Progenitor cell of endocrine pancreas (in vitro differentiated cells): ENCODE measurements at places on chromosomes 3 and 15. TPM values are rescaled to one million over a fixed set of nuclear protein-coding genes. Genes with fewer than 3 reads are reported as not detected.

Gene GABRA5
- 0.10 TPM in 1 of 2 replicates, not detected in the other for total RNA-seq

Gene TOPAZ1
- not detected in 2 replicates for total RNA-seq

Gene SLC38A3
- total RNA-seq, result 43.5 and 44.7 TPM in 2 replicates

Gene CDC25A
- 20.5 and 24.5 TPM in 2 replicates for total RNA-seq

Gene POPDC2
- 2.9 and 3.8 TPM in 2 replicates for total RNA-seq

Gene FANCD2OS
- total RNA-seq, result not detected in 2 replicates

DNA sequence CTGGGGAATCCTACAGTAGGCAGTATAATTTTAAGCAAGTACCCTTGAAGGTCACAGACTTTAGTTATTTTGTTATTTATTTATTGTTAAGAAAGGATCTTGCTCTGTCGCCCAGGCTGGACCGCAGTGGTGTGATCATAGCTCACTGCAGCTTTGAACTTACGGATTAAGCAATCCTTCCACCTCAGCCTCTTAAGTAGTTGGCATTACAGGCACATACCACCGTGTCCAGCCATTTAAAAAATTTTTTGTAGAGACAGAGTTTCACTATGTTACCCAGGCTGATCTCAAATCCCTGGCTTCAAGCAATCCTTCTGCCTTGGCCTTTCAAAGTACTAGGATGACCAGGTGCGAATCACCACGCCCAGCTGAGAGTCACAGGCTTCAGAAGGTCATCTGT lies 22.1 kb upstream of the SH3BP5 start:
- no peak for DNase-seq

- DNase-seq, result no peak
Measured at GRCh38 chr15:28946803-28947202, 61.0 kb downstream of the APBA2 start.

DNA sequence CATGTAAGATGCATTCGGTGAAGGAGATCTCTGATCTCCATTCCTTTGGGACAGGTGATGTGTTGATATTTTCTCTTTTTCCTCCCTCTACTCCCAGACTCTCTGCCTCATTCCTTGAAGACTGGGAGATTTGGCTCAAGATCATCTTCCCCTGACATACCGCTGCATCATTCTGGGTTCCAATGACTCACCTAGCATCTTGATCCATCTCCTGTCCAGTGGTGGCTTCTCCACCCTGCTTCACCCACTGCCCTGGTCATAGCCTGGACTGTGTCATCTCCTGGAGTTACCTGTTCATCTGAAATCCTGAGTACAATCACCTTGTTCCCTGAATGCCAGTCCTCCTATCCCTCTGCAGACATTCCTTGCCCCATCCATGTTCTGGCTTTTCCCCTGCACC lies 57.4 kb upstream of the TRAK1 start:
- no peak for DNase-seq

DNA sequence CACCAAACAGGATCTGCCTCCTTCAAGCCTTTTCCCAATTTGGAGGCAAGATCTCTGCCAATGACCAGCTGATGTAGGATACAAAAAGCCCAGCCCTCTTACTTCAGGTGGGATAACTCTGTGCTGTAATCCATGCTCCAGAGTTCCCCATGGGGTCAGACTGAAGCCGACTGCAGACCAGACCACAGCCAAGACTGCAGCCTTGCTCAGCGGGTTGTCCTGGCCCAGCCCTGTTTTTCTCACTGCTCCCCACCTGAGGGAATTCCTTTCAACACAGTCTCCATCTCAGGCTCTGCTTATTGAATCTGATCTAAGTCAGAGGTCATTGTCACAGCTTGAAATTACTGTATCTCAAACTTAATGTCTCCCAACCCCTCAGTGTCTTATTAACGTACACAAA lies 207.0 kb downstream of the MYRIP start:
- no peak for DNase-seq

DNA sequence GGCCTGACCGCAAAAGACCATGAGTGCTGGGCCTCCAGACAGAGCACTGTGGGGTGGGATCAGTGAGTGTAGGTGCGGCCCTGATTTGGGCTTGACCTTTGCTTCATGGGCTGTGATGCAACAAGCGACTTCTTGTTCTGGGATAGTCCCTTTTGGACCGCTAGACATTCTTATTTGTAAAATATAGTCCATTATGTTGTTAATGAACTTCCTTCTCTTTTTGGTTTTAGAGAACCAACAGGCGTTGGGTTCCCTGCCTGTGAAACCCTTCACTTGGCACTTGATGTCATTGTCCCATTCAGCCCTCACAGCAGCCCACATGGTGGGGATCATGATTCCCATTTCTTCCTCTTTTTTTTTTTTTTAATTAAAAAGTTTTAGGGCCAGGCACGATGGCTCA lies 15.8 kb upstream of the TRH start:
- no peak for DNase-seq

DNA sequence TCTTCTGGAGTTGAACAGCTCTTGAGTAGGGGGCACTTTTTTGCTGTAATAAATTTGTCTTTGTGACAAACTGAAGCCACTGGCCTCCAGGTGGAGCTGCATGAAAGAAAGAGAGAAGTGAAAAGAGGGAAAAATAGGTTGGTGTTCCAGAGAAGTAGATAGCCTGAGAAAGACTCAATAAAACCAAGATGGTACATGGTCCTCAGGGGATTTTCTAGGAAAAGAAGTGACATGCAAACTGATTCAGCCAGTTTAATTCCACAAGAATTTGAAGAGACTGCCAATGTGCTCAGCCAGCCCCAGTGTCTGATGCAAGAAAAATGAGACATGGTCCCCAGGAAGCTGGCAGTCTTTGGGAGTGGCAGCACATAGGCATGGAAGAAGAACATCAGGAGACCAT lies 152.7 kb downstream of the CD47 start:
- no peak for DNase-seq

GRCh38 chr15:23420806-23421575 lies 26.1 kb downstream of the GOLGA6L2 start:
- no peak for DNase-seq

DNA sequence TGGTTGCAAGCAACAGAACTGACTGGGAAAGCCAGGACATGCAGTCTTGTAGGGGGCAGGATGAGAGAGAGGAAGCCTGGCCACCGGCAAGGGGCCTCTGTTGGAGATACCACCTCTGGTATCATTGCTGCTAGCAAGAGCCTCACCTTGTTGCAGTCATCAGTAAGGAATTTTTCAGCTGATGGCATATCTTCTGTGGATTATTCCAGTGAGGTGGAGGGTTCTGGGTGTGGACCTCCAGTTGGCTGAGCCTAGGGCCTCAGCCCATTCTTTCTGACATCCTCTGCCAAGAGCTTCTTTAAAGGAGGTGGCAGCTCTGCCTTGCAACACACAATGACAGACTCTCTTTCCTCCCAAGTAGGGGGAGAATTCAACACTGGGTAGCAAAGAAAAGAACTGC lies 128.9 kb downstream of the AQP9 start:
- DNase-seq, result no peak

- no peak for DNase-seq
Measured at GRCh38 chr3:143794793-143795462, 53.3 kb downstream of the SLC9A9 start.

DNA sequence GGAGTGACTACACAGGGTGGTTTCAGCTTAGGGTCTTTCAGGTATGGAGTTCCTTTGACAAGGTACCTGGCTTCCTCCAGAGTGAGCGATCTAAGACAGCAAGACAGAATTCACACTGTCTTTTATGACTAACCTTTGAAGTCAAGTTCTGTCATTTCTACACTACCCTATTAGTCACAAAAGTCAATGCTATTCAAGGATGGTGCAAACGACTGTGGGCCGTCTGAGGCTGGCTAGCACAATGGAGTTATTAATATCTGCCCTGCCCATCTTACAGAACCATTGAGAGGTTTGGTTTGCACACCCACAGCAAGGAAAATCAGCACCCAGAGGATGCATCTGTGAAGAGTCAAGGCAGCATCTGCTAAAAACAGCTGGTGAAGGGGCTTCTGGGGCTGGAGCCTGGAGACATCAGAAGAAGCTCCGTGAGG lies 62.9 kb upstream of the XCR1 start:
- no peak for DNase-seq

DNA sequence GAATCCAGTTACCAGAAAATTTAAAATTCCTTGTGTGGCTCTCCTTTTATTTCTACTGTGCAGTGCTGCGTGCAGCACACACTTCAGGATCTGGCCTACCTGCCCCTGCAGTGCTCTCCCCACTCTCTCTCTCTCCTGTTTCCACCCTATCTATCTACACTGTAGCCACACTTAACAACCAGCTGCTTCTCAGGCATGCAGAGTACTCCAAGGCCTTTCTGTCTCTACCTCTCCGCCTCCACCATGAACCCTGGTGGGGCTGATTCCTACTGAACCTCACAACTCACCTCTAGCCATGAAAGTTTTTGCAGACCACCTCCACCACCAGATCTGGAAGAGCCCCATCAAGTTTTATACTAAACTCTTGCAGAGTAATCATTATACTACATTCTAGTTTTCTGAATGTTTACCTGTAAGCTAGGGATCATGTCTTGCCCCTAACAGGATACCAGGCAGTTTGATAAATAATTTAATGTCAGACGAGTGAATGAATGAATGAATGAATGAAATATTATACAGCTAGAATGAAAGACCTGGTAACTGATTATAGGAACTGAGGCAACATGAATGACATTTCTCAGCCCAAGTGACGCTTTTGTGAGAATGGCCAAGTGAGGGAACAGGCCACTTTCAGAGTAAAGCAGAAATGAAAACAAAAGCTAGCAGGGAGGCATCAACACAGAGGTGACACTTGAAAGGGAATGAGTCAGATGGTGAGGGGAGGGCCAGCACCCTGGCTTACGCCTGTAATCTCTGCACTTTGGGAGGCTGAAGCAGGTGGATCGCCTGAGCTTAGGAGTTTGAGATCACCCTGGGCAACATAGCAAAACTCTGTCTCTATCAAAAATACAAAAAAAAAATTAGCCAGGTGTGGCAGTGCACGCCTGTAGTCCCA lies 363.5 kb downstream of the FOXP1 start:
- no peak for DNase-seq

- DNase-seq, result no peak
Measured at GRCh38 chr15:55695432-55695831, 47.5 kb downstream of the PRTG start.

- DNase-seq, result no peak
Measured at GRCh38 chr3:197248341-197248740, 50.1 kb downstream of the DLG1 start.

DNA sequence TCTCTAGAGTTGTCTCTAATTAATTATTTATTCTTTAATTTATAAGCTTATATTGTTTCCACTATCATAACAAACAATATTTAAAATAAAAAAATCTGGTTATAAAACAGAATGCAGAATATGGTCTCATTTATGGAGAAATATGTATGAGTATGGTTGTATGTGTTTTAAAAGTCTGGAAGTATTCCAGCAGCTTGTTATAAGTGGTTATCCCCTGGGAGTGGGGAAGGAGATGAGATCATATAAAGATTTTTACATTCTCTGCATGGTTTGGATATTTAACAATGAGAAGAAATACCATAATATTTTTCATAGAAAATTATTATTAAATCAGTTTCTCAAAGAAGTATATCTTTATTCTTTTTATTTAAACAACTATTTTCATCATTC lies 135.4 kb upstream of the MB21D2 start:
- no peak for DNase-seq

- DNase-seq, result no peak
Measured at GRCh38 chr3:187744169-187745151, 808 bp downstream of the BCL6 start.

- no peak for DNase-seq
Measured at GRCh38 chr3:21898316-21898715, 147.3 kb upstream of the ZNF385D start.

GRCh38 chr3:104397713-104398112 lies 969.0 kb upstream of the ALCAM start:
- DNase-seq, result no peak

- DNase-seq, result peak; percentile 49
Measured at GRCh38 chr3:73624017-73624820, 522 bp downstream of the PDZRN3 start.

DNA sequence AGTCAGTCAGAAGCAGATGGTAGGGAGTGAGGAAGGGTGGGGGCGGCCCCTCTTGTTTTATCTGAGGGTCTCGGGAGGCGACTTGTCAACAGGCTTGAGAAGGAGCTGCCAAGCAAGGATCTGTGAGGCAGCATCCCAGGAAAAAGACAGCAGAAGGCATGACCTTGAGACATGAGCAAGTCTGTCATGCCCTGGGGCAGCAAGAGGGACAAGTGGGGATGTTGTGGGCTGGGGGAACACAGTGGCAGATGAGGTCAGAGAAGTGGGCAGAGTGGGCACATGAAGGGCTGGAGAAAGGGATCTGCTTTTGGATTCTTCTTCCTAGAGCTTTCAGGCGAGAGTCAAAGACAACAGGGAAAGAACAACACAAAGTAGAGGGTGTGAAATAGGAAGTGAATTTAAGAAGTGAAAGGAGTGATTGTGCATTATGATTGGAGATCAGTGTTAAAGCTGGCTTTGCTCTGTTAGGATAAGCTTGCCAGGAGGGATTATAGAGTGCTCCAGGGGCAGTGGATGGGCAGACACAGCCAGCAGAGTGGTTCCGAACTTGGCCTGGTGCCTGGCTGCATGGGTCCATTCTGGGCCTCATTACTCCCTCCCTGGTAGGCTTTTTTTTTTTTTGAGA lies 73.3 kb downstream of the USP13 start:
- no peak for DNase-seq

DNA sequence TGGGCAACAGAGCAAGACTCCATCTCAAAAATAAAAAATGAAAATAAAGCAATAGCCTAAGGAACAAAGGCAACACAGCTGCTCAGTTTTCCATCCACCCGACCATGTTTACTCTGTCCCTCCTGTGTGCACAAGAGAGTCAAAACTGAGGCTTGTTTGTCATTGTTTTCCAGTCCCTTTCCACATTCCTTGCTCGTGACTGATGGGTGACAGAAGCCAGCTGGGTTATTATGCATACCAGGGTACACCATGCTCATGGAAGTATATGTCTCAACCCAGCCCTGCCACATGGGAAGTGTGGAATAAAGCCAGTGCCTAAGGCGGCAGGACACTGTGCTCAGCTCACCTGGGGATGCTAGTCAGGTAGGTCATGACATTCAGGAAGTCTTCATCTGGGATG lies 49.5 kb downstream of the MCF2L2 start:
- no peak for DNase-seq

DNA sequence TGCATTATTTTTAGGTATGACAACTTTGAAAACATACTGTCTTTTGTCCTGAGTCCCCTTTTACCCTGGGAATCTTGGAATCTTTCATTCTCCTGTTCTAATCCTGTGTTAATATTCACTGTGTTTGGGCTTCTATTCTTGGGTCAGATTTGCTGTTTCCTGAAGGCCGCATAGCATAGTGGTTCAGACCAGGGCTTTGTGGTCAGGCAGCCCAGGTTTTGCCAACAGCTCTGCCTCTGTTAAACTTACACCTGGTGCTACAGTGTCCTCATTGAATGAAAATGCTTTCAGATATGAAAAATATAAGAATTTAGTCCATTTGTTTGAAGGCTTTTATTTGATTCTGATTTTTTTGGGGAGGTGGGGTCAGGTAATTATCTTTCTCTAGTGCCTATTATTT lies 58.4 kb downstream of the SLC25A26 start:
- no peak for DNase-seq
